ENCODE measurements at places on chromosomes 12 and 14. TPM values are rescaled to one million over a fixed set of nuclear protein-coding genes. Genes with fewer than 3 reads are reported as not detected.

FBXW8 gene
- polyA plus RNA-seq = 4.6 TPM

CNTN1 gene
- not detected for polyA plus RNA-seq

AMHR2 gene
- polyA plus RNA-seq = not detected

GRCh38 chr14:104016873-104017650 lies 68.4 kb upstream of the ASPG start:
- DNase-seq = no peak
- H3K4me1 ChIP-seq = no peaks in the 10 kb centered on the region
- H3K36me3 ChIP-seq = peaks cover 39% of the 10 kb centered on the region
- H3K4me3 ChIP-seq = no peak overlapping the region
- no peak overlapping the region for H3K27ac ChIP-seq
- no peaks in the 10 kb centered on the region for H3K27me3 ChIP-seq

DNA sequence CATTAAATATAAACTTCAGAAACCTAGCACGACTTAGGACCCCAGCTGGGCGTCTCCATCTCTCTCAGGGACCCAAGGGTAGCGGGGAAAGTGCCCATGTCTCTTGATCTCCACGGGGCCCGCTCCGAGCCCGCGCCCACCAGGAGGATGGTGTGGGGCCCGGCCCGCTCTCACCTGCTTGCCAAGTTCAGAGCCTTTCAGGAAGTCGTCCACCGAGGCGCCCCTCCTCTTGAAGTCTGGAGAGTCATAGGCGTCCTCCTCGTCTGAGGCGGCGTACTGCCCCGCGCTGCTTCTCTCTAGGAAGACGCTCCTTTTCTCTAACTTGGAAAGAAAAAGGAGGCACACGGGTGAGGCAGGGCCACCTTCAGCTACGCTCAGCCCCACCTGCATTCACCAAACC lies 96.9 kb downstream of the PIWIL1 start:
- no peak for DNase-seq
- no peaks in the 10 kb centered on the region for H3K27me3 ChIP-seq
- no peaks in the 10 kb centered on the region for H3K36me3 ChIP-seq
- no peak overlapping the region for H3K4me3 ChIP-seq
- no peaks in the 10 kb centered on the region for H3K4me1 ChIP-seq

- H3K27ac ChIP-seq = no peak overlapping the region
- no peak overlapping the region for H3K4me3 ChIP-seq
- no peaks in the 10 kb centered on the region for H3K27me3 ChIP-seq
- DNase-seq = no peak
- H3K4me1 ChIP-seq = no peaks in the 10 kb centered on the region
These were observed 12.6 kb upstream of the DENND5B start for GRCh38 chr12:31603546-31604009.

DNA sequence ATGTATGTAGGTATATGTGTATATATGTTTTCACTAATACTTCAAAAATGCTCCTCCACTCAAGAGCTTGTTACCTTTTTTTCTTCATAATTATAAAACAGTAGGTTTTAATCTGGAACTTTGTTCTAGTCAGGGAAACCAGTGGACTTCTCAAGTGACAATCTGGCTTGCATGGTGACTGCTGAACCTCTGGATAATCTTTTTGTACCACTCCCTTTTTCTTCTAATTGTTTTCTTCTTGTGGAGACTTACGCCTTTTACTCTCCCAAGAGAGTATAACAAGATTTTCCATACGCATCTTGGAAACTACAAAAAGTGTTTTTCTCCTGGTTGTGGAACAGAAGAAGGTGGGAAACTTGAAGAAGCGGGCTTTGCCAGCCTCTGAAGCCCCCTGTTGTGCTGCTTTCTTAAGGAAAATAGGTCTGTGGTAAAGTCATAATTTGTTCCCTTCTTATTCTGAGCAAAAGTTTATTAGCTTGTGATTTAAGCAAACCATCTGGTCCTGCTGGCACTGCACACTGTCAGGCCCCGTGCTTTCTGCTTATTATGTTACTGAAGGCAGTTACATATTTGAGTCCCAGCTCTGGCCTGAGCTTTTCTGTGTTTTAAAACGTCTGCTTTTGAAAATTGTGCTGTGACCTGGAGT lies 291.8 kb downstream of the ERC1 start:
- no peak for DNase-seq
- H3K4me3 ChIP-seq = no peak overlapping the region
- no peaks in the 10 kb centered on the region for H3K36me3 ChIP-seq
- H3K4me1 ChIP-seq = peaks cover 4% of the 10 kb centered on the region
- H3K27ac ChIP-seq = no peak overlapping the region

DNA sequence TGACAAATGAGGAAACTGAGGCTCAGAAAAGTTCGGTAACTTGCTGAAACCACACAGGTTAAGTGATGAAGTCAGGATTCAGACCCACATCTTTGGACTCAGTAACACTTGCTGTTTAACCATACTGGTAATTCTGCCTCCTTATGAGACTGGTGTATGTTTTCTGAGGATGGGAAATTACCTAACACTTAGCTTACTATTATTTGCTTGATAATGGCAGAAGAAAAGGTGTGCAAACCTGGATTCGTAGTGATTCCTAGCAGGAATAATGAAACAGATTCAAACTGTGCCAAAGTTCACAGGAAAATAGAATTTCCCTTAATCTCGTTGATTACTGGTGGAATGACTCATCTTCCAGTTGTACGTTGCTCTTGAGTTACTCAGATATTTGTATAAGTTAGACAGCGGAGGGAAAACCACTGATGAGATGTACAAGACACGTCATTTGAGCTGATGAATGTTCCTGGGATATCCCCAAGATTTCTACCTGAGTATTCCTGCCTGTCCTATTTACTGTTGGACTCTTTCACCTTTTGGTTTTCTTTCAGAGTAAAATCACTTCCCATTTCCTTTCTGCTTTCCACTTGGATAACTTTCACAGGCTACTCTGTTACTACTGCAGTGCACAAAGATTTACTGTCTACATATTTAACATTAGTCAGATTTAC lies 37.5 kb downstream of the PRORP start:
- no peaks in the 10 kb centered on the region for H3K27me3 ChIP-seq
- peaks cover 5% of the 10 kb centered on the region for H3K4me1 ChIP-seq
- no peak overlapping the region for H3K4me3 ChIP-seq
- peaks cover 30% of the 10 kb centered on the region for H3K36me3 ChIP-seq
- no peak for DNase-seq

DNA sequence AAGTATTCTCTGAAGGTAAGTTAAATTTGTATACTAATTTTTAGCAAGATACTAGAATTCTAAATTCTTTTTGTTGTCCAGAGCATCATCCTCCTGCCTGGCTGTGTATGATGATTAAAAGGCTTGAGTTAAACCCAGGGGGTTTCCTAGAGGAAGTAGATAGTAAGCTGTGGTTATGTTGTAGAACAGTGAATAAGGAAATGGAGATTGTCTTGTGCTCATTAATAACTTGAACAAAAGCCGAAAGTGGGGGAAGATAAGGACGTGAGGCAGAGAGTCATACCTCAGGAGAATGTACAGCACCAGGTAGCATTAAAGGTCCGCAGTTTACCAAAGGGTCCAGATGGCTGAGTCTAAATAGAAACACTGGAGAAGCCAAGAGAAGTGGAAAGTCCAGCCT lies 42.0 kb downstream of the CKB start:
- no peak overlapping the region for H3K4me3 ChIP-seq
- H3K36me3 ChIP-seq = peaks cover 68% of the 10 kb centered on the region
- H3K27ac ChIP-seq = no peak overlapping the region
- peak; percentile 18 for DNase-seq
- H3K27me3 ChIP-seq = no peaks in the 10 kb centered on the region

GRCh38 chr14:33432407-33433023 lies 493.8 kb downstream of the NPAS3 start:
- no peaks in the 10 kb centered on the region for H3K27me3 ChIP-seq
- H3K27ac ChIP-seq = no peak overlapping the region

DNA sequence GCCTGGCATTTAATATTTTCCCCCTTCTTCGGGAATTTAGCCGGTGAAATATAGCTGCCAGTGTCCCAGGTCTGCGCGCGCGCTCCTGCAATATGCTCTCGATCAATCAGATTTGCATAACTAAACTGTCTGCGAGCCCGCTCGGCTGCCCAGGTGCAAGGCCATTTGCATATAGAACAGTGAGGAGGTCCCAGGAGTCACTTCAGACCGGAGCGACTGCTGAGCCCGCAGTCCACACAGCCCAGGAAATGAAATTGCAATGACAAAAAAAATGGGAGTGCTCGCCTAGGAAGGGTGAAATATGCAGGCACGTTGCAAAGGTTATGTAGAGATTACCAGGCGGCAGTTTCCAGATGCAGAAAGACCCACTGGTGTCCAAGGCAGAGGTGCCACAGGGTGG lies 228.5 kb downstream of the VRK1 start:
- H3K27me3 ChIP-seq = peaks cover 32% of the 10 kb centered on the region
- H3K36me3 ChIP-seq = no peaks in the 10 kb centered on the region
- no peaks in the 10 kb centered on the region for H3K4me1 ChIP-seq

UNG gene
- polyA plus RNA-seq = 1.1 TPM

KDM5A gene
- polyA plus RNA-seq = 17.1 TPM

KRT6B gene
- not detected for polyA plus RNA-seq

LRTM2 gene
- not detected for polyA plus RNA-seq

All from CD14-positive monocyte (primary cell).